ENCODE measurements at places on chromosomes 1 and 21. TPM values are rescaled to one million over a fixed set of nuclear protein-coding genes. Genes with fewer than 3 reads are reported as not detected.

FAM131C gene
- 1.2 TPM for total RNA-seq

GOLT1A gene
- 1.5 TPM for total RNA-seq

SLC6A9 gene
- 1.7 TPM for total RNA-seq

SYNC gene
- total RNA-seq, result 11.8 TPM

DNA sequence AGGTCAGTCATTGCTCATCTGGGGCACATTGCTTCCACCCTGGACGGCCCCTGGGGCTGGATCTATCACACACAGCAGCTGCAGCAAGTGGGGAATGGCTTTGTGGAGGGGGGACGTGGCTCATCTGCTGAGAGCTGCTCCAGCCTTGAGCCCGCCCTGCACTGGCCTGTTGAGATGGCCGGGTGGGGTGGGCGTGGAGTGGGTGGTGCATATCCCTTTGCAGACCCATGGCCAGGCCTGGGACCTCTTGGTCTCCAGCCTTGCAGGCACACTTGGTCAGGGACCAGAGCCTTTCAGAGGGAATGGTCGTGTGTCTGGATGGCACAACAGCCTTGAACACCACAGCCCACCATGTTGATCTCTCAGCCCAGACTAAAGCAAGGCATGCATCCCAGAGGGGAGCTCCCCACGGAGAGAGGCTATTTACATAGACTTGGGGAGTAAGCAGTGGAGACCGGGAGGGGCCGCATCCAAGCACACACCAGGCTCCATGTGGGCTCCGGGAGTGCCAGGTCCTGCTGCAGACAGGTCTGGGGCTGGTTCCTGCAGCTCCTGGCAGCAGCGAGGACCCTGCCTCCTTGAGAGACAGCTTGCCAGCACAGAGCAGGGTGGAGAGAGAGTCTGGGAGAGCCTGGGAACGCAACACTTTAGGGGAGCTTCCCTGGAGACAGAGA, 52.8 kb upstream of the SELENON start:
- no peak for DNase-seq

GRCh38 chr1:199854686-199855321, 172.7 kb upstream of the NR5A2 start:
- no peak for DNase-seq

All from testis (tissue), 5 donors.